ENCODE measurements at places on chromosomes 12 and 14. TPM values are rescaled to one million over a fixed set of nuclear protein-coding genes. Genes with fewer than 3 reads are reported as not detected.

Gene OVCH1
- total RNA-seq, result 0.19 TPM

- no peak for ATAC-seq
Measured at GRCh38 chr14:61516118-61516743, 179.1 kb upstream of the HIF1A start.

GRCh38 chr12:19749906-19750574, 310.7 kb downstream of the AEBP2 start:
- no peak for ATAC-seq

DNA sequence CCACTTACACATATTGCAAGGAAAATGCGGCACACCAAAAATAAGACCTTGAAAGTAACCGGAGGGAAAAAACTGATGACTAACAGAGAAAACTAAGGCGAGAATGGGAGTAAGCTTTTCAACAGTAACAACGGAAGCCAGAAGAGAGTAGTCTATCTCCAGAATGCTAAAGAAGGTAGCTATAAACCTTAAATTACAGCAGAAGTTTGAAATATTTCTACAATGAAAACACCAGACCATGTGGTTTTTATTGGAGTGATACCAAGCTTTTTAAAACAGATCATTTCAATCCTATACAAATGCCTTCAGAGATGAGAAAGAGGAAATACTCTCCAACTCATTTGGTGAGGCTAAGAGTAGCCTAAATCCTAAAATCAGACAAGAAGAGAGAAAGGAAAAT, 209.5 kb downstream of the ANO6 start:
- peak; percentile 52 for ATAC-seq

DNA sequence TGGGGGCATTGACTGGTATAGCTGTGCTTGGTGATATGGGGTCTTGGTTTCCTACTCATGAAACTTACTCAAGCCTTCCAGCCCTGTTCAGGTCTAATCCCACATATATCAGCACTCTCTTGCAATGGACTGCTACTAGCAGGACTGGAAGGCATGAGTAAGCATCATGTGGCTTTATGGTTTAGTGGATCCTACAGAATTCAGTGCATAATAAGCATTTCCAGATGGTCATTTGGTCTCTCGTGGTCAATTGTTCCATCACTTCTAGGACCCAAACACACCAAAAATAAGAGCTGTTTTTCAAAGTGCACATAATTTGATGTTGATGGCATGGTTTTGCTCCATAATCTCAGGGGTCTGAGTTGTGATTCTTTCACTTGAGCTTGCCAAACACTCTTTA, 114.4 kb downstream of the LMNTD1 start:
- ATAC-seq, result no peak

DNA sequence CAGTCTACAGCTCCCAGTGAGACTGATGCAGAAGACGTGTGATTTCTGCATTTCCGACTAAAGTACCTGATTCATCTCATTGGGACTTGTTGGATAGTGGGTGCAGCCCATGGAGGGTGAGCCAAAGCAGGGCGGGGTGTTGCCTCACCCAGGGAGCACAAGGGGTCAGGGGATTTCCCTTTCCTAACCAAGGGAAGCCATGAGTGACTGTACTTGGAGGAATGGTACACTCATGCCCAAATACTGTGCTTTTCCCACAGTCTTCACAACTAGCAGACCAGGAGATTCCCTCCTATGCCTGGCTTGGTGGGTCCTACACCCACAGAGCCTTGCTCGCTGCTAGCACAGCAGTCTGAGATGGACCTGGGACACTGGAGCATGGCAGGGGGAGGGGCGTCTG, 21.0 kb upstream of the ABCC9 start:
- ATAC-seq, result no peak

DNA sequence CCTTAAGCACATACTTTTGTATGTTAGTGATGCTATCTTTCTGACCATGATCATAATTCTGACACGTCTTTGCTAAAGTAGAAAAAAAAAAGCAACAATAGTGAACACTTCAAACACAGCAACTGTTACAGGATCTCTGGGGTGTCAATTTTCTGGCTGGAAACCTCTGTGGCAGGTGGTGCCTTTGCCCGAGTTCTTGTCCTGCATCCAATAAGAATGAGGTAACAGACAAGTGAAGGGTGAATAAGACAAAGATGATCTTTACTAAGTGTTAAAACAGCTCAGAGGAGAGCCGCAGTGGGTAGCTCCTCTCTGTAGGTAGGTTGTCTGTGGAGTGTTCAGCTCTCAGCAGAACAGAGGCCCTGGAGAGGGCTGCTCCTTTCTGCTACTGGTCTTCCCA, 20.9 kb upstream of the PLBD1 start:
- ATAC-seq, result no peak

Gene SLC25A47
- 0.54 TPM for total RNA-seq

DNA sequence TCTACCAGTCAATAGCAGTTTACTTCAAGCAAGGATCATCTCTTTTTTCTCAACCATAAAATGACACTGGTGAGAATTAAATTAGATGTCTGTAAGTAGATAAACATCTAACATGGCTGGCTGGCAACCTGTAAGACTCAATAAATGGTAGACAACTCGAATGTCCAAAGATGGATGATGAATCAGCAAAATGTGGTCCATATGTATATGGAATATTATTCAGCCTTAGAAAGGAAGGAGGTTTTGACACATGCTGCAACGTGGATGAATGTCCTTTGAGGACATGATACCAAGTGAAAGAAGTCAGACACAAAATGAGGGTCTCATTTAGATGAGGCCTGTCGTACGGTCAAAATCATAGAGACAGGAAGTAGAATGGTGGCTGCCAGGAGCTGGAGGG, 46.2 kb downstream of the SPRING1 start:
- no peak for ATAC-seq
